ENCODE measurements at places on chromosomes 13 and 19.

- no peak for DNase-seq
Measured at GRCh38 chr13:111177081-111177711, 62.1 kb downstream of the ARHGEF7 start.

GRCh38 chr13:39095500-39095899 is 57.2 kb downstream of the NHLRC3 start:
- no peak for DNase-seq

- DNase-seq, result no peak
Measured at GRCh38 chr13:26605845-26606244, 48.4 kb downstream of the WASF3 start.

- DNase-seq, result no peak
Measured at GRCh38 chr13:109737046-109737573, 49.3 kb downstream of the IRS2 start.

GRCh38 chr13:107088061-107088460 is 520.1 kb upstream of the ARGLU1 start:
- DNase-seq, result no peak

- no peak for DNase-seq
Measured at GRCh38 chr13:75530549-75530961, 7.1 kb downstream of the COMMD6 start.

DNA sequence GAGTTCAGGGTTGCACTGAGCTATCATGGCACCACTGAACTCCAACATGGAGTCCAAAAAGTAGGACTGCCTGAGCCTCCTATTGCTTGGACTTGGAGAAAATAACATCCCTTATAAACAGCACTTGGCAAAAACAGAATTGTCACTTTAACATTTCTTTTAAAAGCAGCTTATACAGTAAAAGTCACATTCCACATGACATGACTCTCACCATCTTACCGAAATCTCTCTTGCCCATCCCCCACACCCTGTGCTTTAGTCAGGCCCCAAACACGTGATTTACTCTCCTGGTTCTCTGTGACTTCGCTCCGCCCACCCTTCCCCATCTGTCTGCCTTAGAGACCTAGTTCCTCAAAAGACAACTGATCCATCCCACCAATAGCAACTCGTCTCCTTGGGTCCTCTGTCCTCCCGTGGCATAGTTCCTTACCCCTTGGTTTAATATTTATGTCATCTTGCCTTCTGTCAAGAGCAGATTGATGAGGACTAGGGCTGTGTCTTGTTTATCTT is 4.6 kb downstream of the SAFB start:
- no peak for DNase-seq

GRCh38 chr19:47229676-47230053 is 1.3 kb downstream of the BBC3 start:
- no peak for DNase-seq

DNA sequence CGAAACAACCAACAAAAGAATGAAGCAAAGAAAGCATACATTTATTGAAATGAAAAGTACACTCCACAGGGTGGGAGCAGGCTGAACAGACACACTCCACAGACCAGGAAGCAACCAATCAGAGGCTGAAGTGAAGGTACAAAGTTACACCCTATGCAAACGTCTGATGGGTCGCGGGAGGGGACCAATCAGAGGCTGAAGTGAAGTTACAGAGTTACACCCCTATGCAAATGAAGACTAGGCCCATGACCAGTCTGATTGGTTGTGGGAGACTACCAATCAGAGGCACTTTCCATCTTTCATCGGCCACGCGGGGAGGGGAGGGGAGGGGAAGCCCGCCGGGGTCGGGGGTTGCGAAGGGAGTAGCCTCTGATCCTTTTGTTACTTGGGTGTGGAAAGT is 12.4 kb upstream of the FBL start:
- no peak for DNase-seq

Data from left renal cortex interstitium (tissue), 4 donors.